ENCODE measurements at places on chromosomes 4 and X.

- peak; percentile 86 for DNase-seq
These were observed 53.3 kb upstream of the LAS1L start for GRCh38 chrX:65587616-65588526.

DNA sequence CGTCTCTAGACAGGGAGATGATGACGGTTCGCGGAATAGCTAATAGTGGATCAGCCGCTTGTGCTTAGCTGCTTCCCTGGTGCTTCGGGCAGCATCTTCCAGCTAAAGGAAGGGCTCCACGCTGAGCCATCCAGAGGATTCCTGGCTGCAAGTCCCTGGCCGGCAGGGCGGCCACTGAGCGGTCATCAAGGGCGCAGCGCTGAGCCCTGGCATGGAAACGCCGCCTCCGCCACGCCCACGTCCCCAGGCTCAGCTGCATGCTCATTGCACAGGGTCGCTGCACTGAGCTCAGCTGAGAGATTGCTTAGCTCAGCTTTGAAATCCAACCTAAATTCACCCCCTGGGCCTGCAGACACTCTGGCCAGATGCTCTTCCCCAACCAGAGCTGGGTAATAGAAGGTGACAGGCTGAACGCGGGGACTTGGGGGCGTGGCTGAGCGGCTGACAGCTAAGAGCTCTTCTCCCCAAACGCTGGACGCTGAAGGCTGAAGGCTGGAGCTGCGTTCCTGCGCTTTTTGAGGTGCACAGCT is 118.2 kb upstream of the KIT start:
- peak; percentile 90 for DNase-seq

GRCh38 chr4:16573739-16574138 is 324.7 kb downstream of the LDB2 start:
- DNase-seq, result peak; percentile 80

DNA sequence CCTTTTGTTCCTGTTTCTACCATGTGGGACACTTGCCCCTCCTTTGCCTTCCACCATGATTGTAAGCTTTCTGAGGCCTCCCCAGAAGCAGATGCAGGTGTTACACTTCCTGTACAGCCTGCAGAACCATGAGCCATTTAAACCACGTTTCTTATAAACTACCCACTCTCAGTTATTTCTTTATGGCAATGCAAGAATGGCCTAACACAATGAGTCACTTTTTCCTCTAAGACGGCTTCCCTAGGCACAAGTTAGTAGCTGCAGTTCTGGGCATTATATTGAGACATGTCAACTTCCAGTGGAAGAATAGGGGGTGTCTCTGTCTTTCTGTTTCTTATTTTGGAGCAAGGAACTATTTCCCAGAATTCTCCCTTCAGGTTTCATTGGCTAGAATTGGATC is 32.9 kb upstream of the DIPK2B start:
- no peak for DNase-seq

GRCh38 chr4:86942185-86942666 is 7.4 kb downstream of the AFF1 start:
- peak; percentile 54 for DNase-seq
